ENCODE measurements at places on chromosomes 5 and 9. TPM values are rescaled to one million over a fixed set of nuclear protein-coding genes. Genes with fewer than 3 reads are reported as not detected.

DNA sequence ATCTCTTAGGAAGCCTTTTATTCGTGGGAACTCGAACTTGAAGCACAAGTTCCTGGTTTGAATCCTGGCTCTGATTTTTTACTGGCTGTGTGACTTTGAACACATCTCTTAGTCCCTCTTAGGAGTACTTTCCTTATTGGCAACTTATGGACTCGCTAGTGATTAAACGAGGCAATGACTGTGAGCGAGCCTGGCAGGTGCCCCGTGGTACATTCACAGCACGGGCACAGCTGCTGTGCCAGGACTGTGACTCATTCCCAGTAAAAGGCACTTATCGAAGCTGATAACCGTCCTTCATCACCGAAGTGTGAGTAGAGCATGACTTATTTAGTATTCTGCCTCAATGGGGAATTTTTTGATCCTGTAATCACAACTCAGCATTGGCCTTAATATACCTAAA is 22.7 kb downstream of the CFAP90 start:
- no peaks in the 10 kb centered on the region for H3K36me3 ChIP-seq
- DNase-seq = no peak
- no peaks in the 10 kb centered on the region for H3K4me1 ChIP-seq
- H3K27ac ChIP-seq = no peak overlapping the region
- H3K4me3 ChIP-seq = no peak overlapping the region

PLGRKT gene
- 21.8 TPM for polyA plus RNA-seq

GRCh38 chr5:138282920-138283742 is 8.7 kb upstream of the GFRA3 start:
- DNase-seq = peak; percentile 29
- H3K27ac ChIP-seq = no peak overlapping the region
- H3K36me3 ChIP-seq = peaks cover 16% of the 10 kb centered on the region
- no peaks in the 10 kb centered on the region for H3K27me3 ChIP-seq
- H3K4me1 ChIP-seq = no peaks in the 10 kb centered on the region
- H3K4me3 ChIP-seq = no peak overlapping the region

RALGDS gene
- 47.5 TPM for polyA plus RNA-seq

DNA sequence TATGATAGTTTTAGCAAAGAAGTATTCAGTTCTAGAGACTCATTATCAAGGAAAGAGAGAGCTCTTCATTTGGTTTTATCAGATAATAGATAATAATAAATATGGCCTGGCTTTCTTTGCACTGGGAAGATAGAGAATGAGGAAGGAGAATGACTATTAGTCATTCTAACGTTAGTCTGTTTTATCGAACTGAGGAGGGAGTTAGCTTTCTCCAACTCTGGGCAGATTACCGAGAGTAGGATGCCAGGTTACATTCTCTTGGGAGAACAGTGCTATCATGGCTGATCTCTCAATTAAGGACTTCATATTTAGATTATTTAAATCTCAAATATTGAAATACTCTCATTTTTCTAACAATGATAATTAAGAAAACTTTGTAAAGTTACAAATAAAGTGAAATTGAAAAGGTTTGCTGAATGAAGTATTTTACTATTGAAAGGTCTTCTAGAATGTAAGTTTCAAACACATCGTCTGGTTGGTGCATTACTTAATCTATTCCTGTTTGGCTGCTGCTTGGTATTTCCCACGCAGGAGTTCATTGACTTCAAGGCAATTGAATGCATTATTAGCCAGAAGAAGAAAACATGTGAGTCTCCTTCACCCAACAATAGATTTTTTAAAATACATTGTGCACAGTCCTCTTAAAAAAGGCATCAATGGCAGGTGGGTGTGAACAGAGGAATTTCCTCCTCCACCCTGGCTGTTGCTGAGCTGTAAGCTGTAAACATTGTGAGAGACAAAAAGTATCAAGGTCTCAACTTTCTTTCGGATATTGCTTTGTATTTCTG is 140.8 kb downstream of the C9orf152 start:
- no peaks in the 10 kb centered on the region for H3K27me3 ChIP-seq
- peaks cover 17% of the 10 kb centered on the region for H3K4me1 ChIP-seq
- no peak for DNase-seq
- no peak overlapping the region for H3K4me3 ChIP-seq
- no peaks in the 10 kb centered on the region for H3K36me3 ChIP-seq

DNA sequence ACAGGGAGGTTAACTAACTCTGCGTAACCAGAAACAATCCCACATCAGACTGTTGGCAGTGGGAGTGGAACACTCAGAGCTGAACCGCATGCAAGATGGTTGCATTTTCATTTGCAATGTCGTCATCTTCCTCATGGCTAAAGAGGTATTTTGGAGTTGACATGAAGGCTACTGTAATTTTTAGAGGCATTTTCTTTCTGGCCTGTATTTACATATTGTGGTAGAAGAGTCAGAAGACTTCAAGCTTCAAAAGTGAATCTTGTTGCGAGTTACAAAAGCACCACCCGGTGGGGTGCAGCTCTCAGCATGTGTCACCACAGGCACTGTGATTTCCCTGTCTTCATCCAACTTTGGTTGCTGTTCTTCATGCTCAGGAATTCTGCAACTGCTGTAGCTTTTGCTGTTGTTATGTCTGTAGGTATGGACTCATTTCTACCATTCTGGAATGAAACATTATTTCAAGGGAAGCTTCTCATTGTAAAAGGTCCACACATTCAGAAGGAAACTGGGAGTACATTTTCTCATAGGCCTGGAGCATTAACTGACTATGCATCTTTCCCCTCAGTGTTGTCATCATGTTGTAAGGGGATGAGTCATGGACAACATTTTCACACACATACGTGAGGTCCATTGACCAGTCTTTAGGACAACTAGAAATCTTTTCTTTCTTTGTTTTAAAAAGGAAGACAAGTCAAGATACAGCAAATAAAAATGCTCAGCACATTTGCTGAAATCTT is 35.4 kb upstream of the GDNF start:
- H3K27ac ChIP-seq = no peak overlapping the region
- no peak for DNase-seq
- no peaks in the 10 kb centered on the region for H3K27me3 ChIP-seq
- no peak overlapping the region for H3K4me3 ChIP-seq
- no peaks in the 10 kb centered on the region for H3K36me3 ChIP-seq
- H3K4me1 ChIP-seq = no peaks in the 10 kb centered on the region

- peak; percentile 93 for DNase-seq
- no peak overlapping the region for H3K27ac ChIP-seq
- H3K4me3 ChIP-seq = no peak overlapping the region
- no peaks in the 10 kb centered on the region for H3K36me3 ChIP-seq
- no peaks in the 10 kb centered on the region for H3K4me1 ChIP-seq
- peaks cover 29% of the 10 kb centered on the region for H3K27me3 ChIP-seq
Measured at GRCh38 chr9:134492281-134492691, 149.3 kb upstream of the COL5A1 start.

- H3K27ac ChIP-seq = no peak overlapping the region
- no peak for DNase-seq
- no peak overlapping the region for H3K4me3 ChIP-seq
- H3K27me3 ChIP-seq = no peaks in the 10 kb centered on the region
Measured at GRCh38 chr5:133147815-133148567, 96.2 kb downstream of the HSPA4 start.

HSPB3 gene
- polyA plus RNA-seq = 0.21 TPM

DNA sequence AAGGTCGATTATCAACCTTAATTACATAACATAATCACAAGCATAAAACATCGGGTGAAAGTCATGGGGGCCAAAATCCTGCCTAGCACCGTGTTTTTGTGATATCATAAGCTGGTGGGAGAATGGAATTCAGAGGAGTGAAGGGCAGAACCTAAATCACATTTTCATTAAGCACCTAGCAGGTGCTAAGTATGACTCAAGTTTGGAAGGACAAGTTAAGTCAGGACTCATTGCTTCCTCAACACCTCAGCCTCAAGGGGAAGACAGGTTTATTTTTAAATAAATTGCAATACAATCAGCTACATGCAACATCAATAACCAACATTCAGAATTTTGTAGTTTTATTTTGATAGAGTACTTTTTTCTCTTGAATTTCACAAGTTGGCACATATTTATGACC is 33.5 kb upstream of the GAS1 start:
- no peaks in the 10 kb centered on the region for H3K27me3 ChIP-seq
- no peak overlapping the region for H3K27ac ChIP-seq
- H3K4me1 ChIP-seq = no peaks in the 10 kb centered on the region

- no peaks in the 10 kb centered on the region for H3K36me3 ChIP-seq
- H3K4me3 ChIP-seq = no peak overlapping the region
- no peak for DNase-seq
- peak overlapping the region; percentile 66 for H3K27ac ChIP-seq
- H3K27me3 ChIP-seq = no peaks in the 10 kb centered on the region
Measured at GRCh38 chr5:107469485-107470294, 201.0 kb downstream of the EFNA5 start.

SMIM33 gene
- polyA plus RNA-seq = 0.11 TPM

IL9 gene
- not detected for polyA plus RNA-seq

DNA sequence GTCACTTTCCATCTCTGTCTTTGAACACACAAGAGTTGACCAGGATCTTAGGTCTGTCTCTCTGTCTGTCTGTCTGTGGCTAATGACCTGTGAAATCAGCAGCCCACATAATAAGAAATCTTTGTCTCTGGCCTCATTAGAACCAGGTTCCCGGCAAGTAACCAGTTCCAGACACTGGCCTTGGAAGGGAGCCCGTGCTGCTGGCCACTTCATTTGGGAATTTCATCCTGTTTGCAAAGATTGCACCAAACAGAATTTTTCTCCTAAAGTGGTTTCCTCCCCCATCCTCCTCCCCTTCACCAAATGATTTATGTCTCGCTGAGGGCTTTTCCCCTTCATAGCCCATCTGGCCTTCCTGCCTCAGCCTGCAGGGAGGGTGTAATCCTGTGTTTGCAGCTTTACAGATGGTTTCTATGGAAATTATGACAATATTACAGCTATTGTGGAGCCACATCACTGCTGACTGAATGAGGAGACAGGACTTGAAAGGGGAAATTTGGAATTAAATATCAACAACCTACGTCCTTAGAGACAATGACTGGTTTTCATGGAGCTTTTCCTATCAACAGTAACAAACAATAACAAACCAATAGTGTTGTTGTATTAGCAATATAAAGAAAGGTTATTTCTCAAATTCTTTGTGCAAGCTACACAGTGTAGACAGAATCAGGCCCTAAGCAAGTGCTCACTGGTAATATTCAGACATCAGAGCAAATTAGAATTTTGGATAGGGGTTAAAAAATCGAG is 25.7 kb downstream of the DPYSL3 start:
- no peaks in the 10 kb centered on the region for H3K36me3 ChIP-seq
- peaks cover 46% of the 10 kb centered on the region for H3K4me1 ChIP-seq
- H3K27me3 ChIP-seq = no peaks in the 10 kb centered on the region
- peak; percentile 83 for DNase-seq
- peak overlapping the region; percentile 89 for H3K27ac ChIP-seq

DNA sequence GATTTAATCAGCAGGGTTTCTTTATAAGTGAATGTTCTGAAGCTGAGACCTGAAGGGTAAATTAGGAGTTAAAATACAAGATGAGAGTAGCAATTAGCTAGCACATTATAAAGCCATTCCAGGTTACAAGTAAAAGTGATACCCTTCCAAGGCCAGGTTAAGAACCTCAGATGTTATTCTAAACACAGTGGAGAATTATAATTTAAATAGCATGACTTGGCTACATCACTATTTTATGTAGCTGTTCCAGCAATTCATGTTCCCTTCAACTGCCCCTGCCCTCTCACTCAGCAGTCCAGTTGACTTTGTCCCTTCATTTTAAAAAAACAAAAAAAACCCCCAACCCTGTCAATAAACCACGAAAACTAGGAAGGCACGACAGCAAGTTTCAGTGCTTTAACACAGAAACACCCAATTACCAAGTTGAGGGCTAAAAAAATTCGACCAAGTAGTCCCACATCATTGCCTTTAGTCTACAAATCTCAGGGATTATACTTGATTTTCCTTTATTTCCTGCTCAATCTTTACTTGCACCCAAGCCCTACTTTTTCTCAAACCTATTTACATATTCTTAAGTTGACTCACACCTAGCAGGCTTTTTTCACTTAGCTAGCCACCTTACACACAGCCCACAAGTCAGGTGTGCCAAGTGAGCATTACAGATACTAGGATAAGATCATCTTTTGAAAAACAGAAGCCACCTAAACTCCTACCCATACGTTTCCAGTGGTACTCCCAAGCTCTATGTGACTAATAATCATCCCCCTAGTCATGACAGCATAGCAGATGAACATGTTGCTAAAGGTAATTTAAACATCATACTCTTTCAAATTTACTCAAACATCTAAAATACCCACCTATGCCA is 3.4 kb downstream of the RPL37 start:
- H3K4me3 ChIP-seq = no peak overlapping the region
- H3K27ac ChIP-seq = no peak overlapping the region
- DNase-seq = no peak

LVRN gene
- polyA plus RNA-seq = 1.7 TPM

SLC9A3 gene
- 2.6 TPM for polyA plus RNA-seq

GRCh38 chr9:112867275-112867991 is 23.2 kb downstream of the SLC46A2 start:
- H3K27me3 ChIP-seq = no peaks in the 10 kb centered on the region
- H3K4me3 ChIP-seq = no peak overlapping the region
- H3K36me3 ChIP-seq = no peaks in the 10 kb centered on the region
- peak overlapping the region; percentile 66 for H3K27ac ChIP-seq
- H3K4me1 ChIP-seq = peaks cover 45% of the 10 kb centered on the region
- DNase-seq = no peak

DNA sequence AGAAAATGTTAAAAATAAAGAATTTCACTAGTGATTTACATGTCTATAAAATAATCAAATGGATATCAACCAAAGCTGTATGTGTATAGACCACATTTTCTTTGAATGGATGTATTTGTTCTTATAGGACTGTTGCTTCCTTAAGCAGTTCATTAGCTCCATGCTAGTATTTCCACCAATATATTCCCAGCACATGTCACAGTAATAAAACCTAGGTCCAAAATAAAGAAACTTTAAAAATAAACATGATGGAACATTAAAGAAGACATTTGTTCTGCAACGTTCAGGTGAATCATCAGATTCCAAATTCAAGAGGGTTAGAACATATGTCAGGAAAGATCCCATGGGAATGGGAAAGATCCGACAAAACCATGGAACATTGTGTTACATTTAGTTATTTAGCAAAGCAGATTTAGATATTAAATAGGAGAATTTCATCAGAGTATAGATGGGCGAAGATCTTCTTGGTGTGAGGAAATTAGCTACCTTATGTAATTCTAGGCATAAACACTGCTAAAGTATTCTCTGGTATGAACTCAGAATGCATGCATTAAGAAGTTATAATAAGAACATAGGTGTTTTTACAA is 490.7 kb downstream of the CDH18 start:
- no peaks in the 10 kb centered on the region for H3K27me3 ChIP-seq
- H3K4me1 ChIP-seq = no peaks in the 10 kb centered on the region
- H3K4me3 ChIP-seq = no peak overlapping the region
- H3K36me3 ChIP-seq = no peaks in the 10 kb centered on the region
- no peak for DNase-seq

GRCh38 chr5:181053488-181054121 is 13.5 kb downstream of the BTNL9 start:
- peak overlapping the region; percentile 66 for H3K27ac ChIP-seq
- peaks cover 2% of the 10 kb centered on the region for H3K4me1 ChIP-seq
- H3K4me3 ChIP-seq = peak overlapping the region; percentile 49
- DNase-seq = no peak
- H3K27me3 ChIP-seq = peaks cover 49% of the 10 kb centered on the region

GRCh38 chr5:68251386-68251785 is 35.8 kb downstream of the PIK3R1 start:
- H3K27ac ChIP-seq = peak overlapping the region; percentile 61
- peak; percentile 44 for DNase-seq
- no peaks in the 10 kb centered on the region for H3K27me3 ChIP-seq
- H3K36me3 ChIP-seq = no peaks in the 10 kb centered on the region

Measured in left lung (tissue), 14 donors.